ENCODE measurements at places on chromosomes 12 and 14.

GRCh38 chr14:79638672-79639266, 572.5 kb downstream of the DIO2 start:
- DNase-seq: no peak

GRCh38 chr14:102408724-102409123, 46.0 kb downstream of the TECPR2 start:
- no peak for DNase-seq

DNA sequence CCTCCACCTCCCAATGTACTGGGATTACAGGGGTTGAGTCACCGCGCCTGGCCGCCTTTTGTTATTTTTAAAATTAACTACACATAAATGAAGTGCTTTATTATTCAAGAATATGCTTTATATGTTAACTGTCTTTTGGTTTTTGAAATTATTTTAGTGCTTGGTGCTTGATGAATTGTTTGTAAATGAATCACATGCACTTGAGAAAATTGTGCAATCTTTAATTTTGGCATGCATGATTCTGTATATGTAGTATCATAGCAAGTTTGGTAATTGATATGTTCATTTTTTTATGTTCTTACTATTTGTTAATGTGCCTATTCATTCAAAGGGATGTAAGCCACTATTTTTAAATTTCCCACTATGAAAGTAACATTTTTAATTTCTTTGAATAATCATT, 440.9 kb downstream of the NAV3 start:
- no peak for DNase-seq

DNA sequence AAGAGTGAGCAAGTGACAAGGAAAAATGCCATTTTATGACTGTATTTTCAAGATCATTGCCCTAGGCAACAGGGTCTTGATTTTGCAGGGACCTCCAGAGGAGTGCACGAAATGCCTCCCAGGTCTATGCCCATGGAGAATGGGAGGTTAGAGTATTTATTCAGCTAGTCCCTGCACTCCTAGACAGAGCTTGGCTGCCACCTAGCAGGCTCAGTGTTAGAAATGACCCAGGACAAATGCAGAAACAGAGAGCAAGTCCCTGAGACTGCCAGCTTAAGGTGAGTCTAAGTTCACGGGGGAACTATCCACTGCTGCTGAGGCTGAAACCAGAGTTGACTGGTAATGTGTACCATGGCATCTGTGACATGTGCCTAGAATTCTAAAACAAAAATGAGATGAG, 506.4 kb downstream of the MED13L start:
- no peak for DNase-seq

GRCh38 chr14:64387232-64387781, 846 bp upstream of the MTHFD1 start:
- no peak for DNase-seq

DNA sequence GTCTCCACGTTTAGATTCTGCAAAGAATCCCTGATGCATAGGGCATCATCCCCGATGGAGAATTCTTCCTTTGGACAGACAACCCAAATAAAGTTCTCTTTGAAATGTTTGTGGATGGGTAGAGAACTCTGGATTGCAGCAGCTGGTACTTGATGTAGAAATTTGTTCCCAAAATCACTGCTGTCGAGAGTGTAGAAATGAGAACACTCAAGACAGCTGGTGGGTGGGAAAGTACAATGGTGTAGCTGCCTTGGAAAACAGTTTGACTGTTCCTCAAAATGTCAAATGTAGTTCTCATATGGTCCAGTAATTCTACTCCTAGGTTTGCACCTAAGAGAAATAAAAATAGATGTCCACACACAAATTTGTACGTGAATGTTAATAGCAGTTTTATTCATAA, 671.5 kb upstream of the TMEM132C start:
- no peak for DNase-seq

GRCh38 chr12:1880876-1881275, 37.6 kb downstream of the CACNA2D4 start:
- DNase-seq: no peak

DNA sequence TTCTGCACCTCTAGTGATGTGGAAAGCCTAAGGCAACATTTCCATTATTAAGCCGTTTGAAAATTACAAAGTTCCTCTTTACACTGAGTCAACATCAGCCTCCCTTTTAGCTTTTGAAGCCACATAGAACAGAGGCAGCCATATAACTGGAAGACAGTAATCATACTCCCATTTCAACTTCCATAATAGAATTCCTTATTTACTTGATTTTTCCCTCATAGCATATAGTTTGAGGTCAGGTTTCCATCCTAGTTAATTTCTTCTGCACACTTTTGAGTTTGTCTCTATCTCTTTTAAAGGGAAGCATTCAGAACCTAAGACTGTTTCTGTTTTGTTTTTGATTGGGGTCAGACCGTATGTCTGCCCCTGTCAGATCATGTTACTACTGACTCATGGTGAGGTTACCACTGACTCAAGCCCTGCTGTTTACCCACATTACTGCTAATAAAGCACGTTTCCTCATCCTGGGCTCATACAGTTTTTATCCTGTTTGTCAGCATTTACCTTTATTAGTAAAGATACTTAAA, 161.0 kb downstream of the SLC38A4 start:
- DNase-seq: no peak

- no peak for DNase-seq
Measured at GRCh38 chr14:84036840-84037239, 1493.1 kb upstream of the FLRT2 start.

DNA sequence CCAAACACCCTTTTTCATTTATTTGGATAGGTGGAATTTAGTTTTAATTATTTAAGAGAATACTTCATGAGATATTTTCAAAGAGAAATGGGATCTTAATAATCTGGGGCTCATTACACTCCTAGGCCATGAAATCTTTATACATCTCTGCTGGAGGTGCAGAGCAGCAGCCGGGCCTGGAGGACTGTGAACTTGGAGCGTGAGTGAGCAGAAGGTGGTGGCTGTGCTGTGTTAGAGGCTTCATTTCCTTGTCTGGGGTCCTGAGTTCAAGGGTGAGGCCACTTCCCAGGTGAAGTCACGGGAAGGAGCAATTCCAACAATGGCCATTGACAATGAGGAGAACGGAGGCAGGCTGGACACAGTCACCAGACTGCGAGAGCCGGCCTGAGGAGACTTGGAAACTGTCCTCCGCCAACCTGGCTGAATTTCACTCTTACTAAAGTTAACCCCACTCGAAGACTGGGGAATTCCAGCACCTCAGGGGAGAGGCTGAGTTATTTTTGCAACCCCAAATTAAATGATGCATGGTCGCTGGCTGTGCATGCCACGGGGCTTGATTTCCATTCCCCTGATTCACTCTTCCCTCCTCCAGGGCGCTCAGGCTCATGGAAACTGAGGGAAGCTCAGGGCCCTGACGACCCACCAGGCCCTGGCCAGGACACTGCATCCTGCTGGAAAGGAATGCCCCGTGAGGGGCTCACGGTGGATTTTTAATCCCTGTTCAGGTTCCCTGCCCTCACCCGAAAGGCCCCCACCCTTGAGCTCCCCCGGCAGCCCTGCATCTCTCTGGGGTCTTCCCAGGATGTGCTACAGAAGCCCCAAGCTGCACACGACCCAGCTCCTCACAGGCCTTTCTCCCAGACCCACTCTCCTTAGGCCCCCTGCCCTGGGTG, 22.6 kb upstream of the TRAF3 start:
- DNase-seq: no peak

GRCh38 chr14:93028724-93029076, 87.0 kb downstream of the ITPK1 start:
- DNase-seq: no peak

DNA sequence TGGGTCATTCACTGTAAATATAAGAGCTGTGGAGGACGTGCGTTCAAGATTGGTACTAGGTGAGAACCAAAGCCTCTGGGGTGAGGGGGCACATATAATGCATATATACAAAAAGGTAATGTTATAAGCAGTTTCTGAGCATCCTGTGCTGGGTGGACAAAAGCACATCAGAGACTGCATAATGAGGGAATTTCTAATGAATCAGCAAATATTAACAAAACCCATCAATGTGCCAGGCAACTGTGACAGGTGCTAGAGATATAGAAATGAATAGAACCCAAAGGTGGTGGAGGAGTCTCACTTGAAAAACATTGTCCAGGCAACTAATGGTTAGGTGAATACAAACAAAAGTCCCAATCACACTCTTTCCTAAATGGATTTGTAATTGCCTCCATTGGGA, 74.7 kb downstream of the GPR65 start:
- no peak for DNase-seq

DNA sequence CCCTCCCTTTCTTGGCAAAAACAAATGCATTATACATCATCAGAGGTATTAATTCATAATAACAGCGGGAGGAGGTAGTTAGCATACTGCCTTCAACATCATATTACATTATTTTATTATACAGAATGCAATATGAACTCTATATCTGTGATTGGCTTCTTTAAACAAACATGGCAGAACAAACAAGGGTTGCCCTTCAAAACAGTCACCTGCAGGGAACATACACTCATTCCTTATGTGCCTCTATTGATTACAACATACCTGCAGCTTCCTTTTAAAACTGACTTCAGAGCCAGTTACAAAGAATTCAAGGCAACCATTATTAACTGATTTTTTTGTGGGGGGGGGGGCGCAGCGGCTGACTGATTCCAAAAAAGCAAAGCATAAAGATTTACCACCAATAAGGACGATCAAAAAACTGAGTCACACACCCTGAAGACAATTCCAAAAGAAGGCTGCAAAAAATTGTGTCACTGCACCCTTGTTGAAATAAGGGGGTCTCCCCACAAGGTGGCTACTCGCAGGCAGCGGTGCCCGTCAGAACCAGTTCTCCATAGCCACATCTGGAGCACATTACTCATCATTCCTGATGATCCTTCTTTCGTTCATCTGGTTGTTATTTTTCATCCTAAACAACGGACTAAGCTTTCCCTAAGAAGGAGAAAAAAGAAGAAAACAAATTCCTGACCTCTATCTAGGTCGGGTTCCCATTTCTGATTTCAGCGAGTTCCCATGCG, 51.8 kb downstream of the SMUG1 start:
- DNase-seq: no peak

DNA sequence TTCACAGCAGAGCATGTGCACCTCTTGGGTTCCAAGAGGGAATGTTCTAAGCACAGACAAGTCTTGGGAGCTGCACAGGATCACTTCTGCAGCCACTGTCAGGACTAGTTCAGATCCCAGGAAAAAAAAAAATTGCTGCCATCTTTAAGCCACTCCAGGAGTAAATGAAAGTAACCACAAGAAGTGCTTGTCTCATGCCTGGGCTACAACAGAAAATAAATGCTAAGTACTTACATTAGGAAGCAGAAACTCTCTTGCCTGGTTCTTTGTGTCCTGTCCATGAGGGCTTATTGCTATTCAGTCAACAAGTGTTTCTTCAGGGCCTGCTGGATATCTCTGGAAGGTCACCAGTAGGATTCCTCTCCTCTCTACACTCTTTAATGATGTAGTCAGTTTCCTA, 176.1 kb downstream of the KTN1 start:
- no peak for DNase-seq

GRCh38 chr12:23699031-23699430, 250.4 kb downstream of the SOX5 start:
- no peak for DNase-seq

GRCh38 chr14:100486025-100486828, 101.0 kb downstream of the BEGAIN start:
- no peak for DNase-seq

GRCh38 chr12:121773011-121773777, 20.3 kb downstream of the RHOF start:
- DNase-seq: peak; percentile 32

DNA sequence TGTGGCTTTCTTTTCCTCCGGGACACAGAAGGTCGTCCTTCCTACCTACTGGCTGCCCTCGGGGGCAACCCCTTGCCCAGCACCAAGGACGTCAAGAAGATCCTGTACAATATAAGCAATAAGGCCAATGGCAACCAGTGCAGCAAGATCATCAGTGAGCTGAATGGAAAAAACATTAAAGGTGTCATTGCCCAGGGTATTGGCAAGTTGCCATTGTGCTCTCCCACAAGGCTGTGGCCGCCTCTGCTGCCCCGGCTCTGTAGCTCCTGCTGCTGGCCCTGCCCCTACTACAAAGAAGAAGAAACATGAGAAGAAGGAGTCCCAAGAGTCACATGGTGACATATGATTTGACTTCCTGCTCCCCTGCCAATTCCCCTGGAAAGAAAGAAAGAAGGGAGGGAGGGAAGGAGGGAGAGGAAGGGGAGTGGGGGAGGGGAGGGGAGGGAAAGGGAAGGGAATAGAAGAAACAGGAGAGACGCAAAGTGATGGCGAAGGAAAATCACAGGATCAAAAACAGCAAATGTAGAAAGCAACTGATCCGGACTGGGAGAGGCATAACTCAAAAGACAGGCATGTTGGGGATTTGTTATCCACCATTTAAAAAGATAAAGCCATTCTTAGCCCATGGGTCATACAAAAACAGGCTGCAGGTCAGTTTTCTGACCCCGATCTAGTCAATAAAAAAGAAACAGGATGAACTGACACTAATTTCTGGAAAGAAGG, 61.3 kb upstream of the RESF1 start:
- no peak for DNase-seq

- DNase-seq: no peak
Measured at GRCh38 chr12:34345801-34346200, 323.5 kb downstream of the ALG10 start.

- no peak for DNase-seq
Measured at GRCh38 chr12:94230357-94230905, 82.1 kb downstream of the PLXNC1 start.

DNA sequence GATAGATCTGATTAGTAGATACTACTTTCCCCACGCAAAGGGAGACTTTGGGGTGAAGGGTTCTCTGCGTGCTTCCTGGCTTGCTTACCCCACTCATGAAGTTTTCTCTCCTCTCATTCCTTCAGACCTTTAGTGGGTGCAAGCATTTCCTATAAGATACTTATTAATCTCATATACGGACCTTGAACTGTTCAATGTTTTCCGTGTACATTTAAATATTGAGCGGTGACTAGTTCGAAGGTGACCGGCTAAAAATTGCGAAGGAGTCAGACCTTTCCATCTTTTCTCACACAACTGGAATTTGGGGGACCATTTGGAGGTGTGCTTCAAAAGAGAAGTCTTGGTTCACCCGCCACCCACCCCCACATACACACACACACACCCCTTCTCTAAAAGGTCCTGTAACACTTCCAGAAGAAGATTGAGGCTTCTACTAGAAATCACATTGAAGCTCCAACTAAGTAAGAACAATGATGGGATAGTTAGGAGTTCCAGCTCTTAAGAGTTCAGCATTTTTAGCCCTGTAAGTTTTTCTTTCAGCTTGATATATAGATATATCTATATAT, 6.1 kb upstream of the FOXG1 start:
- no peak for DNase-seq

- DNase-seq: no peak
Measured at GRCh38 chr12:7144414-7145120, 14.4 kb downstream of the CLSTN3 start.

DNA sequence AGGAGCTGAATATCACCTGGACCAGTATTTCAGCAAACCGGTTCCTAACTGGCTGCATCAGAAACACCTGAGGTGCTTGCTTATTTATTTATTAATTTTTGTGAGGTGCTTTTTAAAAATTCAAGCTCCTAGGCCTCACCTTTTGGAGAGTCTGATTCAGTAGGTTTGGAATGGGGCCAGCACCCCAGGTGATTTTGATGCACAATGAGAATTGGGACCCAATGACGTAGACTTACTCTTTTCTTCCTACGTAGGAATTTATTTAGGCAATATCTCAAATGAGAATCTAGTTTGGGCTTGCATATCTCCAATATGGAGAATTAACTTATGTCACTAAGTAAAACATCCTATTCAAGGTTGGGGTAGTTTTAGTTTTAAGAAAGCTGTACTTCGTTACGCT, 7.3 kb downstream of the YEATS4 start:
- no peak for DNase-seq

All from amygdala (tissue), 56 donors.